Esophagus muscularis mucosa (tissue), 4 donors: ENCODE measurements at places on chromosomes 7 and 10. TPM values are rescaled to one million over a fixed set of nuclear protein-coding genes. Genes with fewer than 3 reads are reported as not detected.

Gene RASSF4
- 31.8 TPM for total RNA-seq

Gene COL26A1
- not detected for total RNA-seq

GRCh38 chr7:17043012-17043877 lies 161.5 kb upstream of the AGR3 start:
- DNase-seq, result no peak

Gene GOLGA7B
- total RNA-seq, result under 0.01 TPM

Gene CYP3A4
- not detected for total RNA-seq
